Immature natural killer cell (primary cell): ENCODE measurements at places on chromosomes 6 and 20. TPM values are rescaled to one million over a fixed set of nuclear protein-coding genes. Genes with fewer than 3 reads are reported as not detected.

The HSPA12B gene
- polyA plus RNA-seq = 0.53 TPM

The SLA2 gene
- 21.0 TPM for polyA plus RNA-seq

The HLA-DMA gene
- 78.7 TPM for polyA plus RNA-seq

The RMND1 gene
- polyA plus RNA-seq = 13.3 TPM

The EXOC2 gene
- 25.6 TPM for polyA plus RNA-seq

The GHRH gene
- not detected for polyA plus RNA-seq

The SNRPB2 gene
- 112 TPM for polyA plus RNA-seq

The ELOVL2 gene
- polyA plus RNA-seq = not detected
